ENCODE measurements at places on chromosomes 5 and 9.
A peak's percentile ranks its signal among the peaks of the same experiment; 100 is the strongest.

GRCh38 chr5:163916861-163917260, 411.4 kb downstream of the MAT2B start:
- H3K27me3 ChIP-seq, result no peaks in the 10 kb centered on the region
- peak overlapping the region; percentile 93 for H3K4me3 ChIP-seq
- peaks cover 24% of the 10 kb centered on the region for H3K36me3 ChIP-seq
- H3K4me1 ChIP-seq, result peaks cover 62% of the 10 kb centered on the region
- no peak for DNase-seq

- H3K36me3 ChIP-seq, result no peaks in the 10 kb centered on the region
- no peak for DNase-seq
- peaks cover 11% of the 10 kb centered on the region for H3K27me3 ChIP-seq
- no peak overlapping the region for H3K4me3 ChIP-seq
- no peaks in the 10 kb centered on the region for H3K4me1 ChIP-seq
These were observed 138.8 kb downstream of the LRRC70 start for GRCh38 chr5:62717301-62717933.

DNA sequence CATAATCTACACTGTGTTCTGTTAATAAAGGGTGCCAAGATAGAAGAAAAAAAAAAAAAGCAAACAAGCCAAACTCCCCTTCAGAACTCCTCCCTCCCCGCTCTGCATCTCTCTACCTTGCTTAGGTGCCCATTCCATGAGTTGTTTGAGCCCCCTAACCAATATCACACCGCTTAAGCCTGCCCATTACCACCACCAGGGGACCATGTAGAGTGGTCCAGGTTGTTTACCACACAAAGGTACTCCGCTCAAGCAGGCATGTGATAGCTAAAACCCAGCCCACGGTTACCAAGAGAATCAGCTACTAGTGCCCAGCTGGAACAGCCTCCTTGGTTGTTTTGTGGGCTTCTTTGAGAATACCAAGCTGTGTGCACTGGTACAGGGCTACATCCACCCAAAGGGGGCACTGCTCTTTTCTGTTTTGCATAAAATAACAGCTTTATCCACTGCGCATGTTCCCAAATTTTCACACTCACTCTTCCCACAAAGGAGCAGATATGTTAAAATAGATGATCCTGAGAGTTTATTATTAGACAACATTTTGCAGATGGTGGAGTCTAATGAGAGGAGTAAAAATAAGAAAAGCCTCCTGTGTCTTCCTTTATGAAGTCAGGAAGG, 304.1 kb downstream of the DEPDC1B start:
- peaks cover 3% of the 10 kb centered on the region for H3K4me1 ChIP-seq
- H3K36me3 ChIP-seq, result peaks cover 2% of the 10 kb centered on the region
- H3K27me3 ChIP-seq, result no peaks in the 10 kb centered on the region
- H3K27ac ChIP-seq, result no peak overlapping the region
- no peak overlapping the region for H3K4me3 ChIP-seq

DNA sequence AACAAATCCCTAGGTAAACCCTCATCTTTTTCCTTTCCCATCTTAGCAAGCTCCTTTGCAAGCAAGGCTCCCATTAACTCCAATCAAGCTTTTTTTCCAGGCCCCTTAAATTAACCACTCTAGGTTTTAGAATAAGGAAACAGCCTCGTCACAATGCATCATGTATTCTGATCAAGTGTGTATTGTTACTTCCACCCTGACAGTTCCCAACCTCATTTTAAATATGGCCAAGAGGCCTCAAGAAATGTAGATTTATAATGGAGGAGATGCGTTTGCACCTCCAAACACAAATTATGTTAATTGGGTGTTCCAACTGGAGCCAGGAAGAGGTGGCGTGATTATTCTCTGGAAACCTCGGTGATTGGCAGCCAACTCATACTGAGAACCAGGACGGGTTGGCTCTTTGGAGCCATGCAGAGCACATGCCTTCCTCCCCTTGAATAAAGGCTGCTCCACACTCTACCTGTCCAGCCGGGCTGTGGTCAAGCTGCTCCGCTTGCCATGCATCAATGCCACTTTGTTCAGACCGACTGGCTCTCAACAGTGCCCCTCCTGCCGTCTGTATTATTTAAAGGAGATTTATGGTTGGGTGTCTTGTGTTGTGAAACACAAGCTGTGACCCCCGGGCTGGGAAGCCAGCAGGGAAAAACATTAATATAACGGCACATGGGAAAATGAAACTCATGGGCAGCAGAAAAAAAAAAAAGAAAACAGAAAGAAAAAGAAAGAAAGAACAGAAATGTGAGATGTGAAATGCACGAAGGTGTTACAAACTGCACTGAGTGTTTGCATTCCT, 191.1 kb downstream of the EBF1 start:
- peaks cover 6% of the 10 kb centered on the region for H3K36me3 ChIP-seq
- peak overlapping the region; percentile 80 for H3K4me3 ChIP-seq
- no peaks in the 10 kb centered on the region for H3K27me3 ChIP-seq
- peaks cover 65% of the 10 kb centered on the region for H3K4me1 ChIP-seq

DNA sequence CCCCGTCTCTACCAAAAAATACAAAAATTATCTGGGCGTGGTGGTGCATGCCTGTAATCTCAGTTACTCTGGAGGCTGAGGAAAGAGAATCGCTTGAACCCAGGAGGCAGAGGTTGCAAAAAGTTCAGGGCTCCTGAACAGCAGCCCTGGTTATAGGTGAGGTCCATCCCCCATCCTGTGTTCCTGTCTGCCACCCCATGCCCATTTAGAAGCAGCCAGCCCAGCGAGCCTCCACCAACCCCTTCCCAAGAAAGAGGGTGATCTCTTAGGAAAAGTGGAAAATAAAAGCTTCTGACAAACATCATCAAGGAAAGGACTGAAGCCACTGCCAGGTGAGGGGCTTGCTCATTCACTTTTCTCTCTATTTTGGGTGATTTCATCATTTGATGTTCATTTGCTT, 55.8 kb downstream of the FSTL4 start:
- H3K36me3 ChIP-seq, result no peaks in the 10 kb centered on the region
- peaks cover 25% of the 10 kb centered on the region for H3K27me3 ChIP-seq
- H3K27ac ChIP-seq, result no peak overlapping the region
- no peak overlapping the region for H3K4me3 ChIP-seq
- no peak for DNase-seq
- peaks cover 3% of the 10 kb centered on the region for H3K4me1 ChIP-seq

DNA sequence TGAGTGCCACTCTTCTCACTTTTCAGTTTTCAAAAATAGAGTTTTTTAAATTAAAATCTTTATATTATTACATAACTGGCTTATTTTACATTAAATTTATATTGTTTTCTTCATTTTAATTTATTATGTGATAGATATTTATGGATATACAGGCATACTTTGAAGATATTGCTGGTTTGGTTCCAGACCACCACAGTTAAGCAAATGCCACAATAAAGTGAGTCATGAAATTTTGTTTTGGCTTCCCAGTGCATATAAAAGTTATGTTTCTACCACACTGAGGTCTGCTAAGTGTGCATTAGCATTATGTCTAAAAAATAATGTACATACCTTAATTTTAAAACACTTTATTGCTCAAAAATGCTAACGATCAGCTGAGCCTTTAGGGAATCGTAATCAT, 47.4 kb downstream of the NDUFS4 start:
- H3K27me3 ChIP-seq, result no peaks in the 10 kb centered on the region
- peaks cover 2% of the 10 kb centered on the region for H3K4me1 ChIP-seq
- no peak overlapping the region for H3K4me3 ChIP-seq
- no peak overlapping the region for H3K27ac ChIP-seq
- peaks cover 36% of the 10 kb centered on the region for H3K36me3 ChIP-seq

DNA sequence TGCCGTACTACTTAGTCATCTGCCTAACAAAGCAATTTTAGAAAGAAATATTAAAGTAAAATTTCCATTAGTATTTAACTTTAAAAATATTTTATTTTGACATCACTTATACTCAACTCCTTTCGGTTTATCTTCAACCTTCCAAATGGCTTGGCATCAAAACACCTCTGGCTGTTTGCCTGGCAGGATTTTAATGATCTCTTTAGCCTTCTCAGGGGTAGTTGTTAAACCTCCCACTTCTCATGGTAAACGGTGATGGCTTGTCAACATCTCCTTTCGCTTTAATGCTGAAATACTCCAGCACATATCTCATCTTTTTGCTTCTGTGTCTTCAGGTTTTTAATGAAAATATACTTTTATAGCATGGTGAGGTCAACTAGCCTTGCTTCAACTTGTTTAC, 747.1 kb downstream of the CETN3 start:
- H3K36me3 ChIP-seq, result peaks cover 4% of the 10 kb centered on the region
- H3K27ac ChIP-seq, result no peak overlapping the region
- no peaks in the 10 kb centered on the region for H3K4me1 ChIP-seq
- H3K4me3 ChIP-seq, result no peak overlapping the region
- DNase-seq, result no peak

GRCh38 chr5:166672431-166672830, 1619.0 kb upstream of the WWC1 start:
- no peak for DNase-seq
- H3K4me1 ChIP-seq, result no peaks in the 10 kb centered on the region
- H3K36me3 ChIP-seq, result no peaks in the 10 kb centered on the region
- H3K4me3 ChIP-seq, result no peak overlapping the region

GRCh38 chr5:35031276-35031675, 16.5 kb downstream of the AGXT2 start:
- no peak overlapping the region for H3K27ac ChIP-seq
- DNase-seq, result no peak
- no peaks in the 10 kb centered on the region for H3K4me1 ChIP-seq
- H3K4me3 ChIP-seq, result no peak overlapping the region
- no peaks in the 10 kb centered on the region for H3K36me3 ChIP-seq
- H3K27me3 ChIP-seq, result peaks cover 10% of the 10 kb centered on the region

GRCh38 chr5:127434588-127434987, 82.9 kb upstream of the PRRC1 start:
- peaks cover 3% of the 10 kb centered on the region for H3K27me3 ChIP-seq
- no peaks in the 10 kb centered on the region for H3K4me1 ChIP-seq
- H3K4me3 ChIP-seq, result no peak overlapping the region
- H3K36me3 ChIP-seq, result no peaks in the 10 kb centered on the region
- DNase-seq, result no peak

DNA sequence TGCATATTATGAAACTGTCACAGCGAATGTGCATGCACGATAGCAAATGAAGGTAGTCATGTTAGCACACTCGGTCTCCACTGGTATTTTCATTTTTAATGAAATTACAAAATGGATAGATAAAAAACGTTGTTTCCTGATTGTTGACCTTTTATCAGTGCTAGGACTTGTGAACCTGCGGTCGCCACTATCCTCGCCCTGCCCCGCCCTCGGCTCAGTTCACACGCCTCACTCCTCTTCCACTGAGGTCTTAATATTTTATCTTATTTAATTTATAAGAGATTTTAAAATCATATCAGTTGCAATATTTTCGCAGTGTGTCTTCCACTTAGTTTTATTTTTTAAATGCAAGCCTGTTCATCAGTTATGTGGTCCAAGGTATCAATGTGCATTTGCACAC, 382.6 kb upstream of the IRX4 start:
- H3K36me3 ChIP-seq, result no peaks in the 10 kb centered on the region
- no peaks in the 10 kb centered on the region for H3K27me3 ChIP-seq
- H3K4me1 ChIP-seq, result no peaks in the 10 kb centered on the region

GRCh38 chr5:169268019-169268418, 32.9 kb downstream of the SLIT3 start:
- H3K36me3 ChIP-seq, result no peaks in the 10 kb centered on the region
- no peak overlapping the region for H3K4me3 ChIP-seq
- H3K27ac ChIP-seq, result no peak overlapping the region
- H3K4me1 ChIP-seq, result no peaks in the 10 kb centered on the region
- no peak for DNase-seq

DNA sequence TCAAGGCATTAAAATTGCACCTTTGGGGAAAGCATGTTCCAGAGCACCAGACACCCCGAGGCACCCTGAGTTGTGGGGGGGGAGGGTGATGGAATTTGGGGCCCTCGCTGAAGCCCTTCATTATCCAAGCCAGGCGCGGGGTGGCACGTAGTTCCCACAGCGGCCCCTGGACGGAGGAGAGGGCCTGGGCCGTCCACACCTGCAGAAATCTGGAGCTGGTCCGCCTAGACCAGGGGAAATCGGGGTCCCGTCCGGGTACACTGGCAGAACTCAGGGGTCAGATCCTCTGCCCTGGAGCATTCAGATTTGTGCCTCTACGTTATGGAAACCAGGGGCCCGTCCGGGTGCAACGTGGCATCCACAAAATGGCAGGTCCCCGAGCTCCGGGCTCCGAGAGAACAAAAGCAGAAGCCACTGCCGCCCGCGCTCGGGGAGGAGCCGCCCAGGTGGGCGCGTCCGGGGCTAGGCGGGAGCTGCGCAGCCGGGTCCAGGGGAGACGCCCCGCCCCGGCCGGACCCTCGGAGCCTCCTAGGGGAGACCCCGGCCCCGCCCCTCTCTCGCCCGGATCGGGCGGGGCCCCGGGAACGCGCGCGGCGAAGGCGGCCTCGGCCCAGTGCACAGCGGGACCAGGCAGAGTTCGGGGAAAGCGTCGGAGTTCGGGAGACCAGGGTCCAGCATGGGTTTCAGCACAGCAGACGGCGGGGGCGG, at the start of gene PLEKHG4B:
TSS of gene PLEKHG4B (plus strand) at position 613 of the 708 bp plus-strand sequence. CDS start at position 677, 64 bp downstream.
- H3K4me3 ChIP-seq, result peak within 1 kb of the TSS; percentile 51
- DNase-seq, result no peak
- H3K4me1 ChIP-seq, result no peaks in the 10 kb centered on the region
- peaks cover 27% of the 10 kb centered on the region for H3K27me3 ChIP-seq
- H3K36me3 ChIP-seq, result peaks cover 2% of the 10 kb centered on the region

- no peaks in the 10 kb centered on the region for H3K4me1 ChIP-seq
- H3K27me3 ChIP-seq, result no peaks in the 10 kb centered on the region
- peaks cover 11% of the 10 kb centered on the region for H3K36me3 ChIP-seq
- no peak overlapping the region for H3K4me3 ChIP-seq
These were observed 112.8 kb downstream of the EMB start for GRCh38 chr5:50328193-50328729.

DNA sequence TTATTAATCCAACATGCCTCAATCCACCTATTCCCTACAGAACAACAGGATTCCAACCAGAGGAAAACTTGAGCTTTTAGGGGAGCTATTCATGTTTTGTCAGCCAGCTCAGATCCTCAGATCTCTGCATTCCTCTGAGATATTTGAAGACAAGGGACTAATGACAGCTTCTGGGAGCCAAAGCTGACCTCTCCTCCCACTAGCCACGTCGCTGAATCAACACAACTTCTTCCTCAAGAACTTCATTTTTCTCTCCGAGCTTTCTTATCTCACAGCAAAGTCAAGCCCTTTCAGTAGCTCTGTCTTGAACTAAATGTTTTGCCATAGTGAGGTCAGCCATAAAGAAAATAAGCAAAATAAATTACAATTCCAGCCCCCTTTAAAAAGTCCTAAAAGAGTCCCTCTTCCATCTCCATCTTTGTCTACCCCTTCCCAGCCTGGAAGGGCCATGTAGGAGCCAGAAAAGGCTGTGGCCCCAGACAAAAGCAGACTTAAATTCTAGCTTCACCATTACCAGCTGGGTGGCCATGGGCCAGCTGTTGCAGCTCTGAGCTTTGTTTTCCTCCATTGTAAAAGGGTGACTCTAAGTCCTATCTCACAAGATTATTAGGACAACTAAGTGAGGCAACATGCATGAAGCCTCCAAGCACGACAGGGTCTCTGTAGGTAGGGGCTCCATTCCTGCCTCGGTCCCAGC, 65.0 kb downstream of the HSD17B3 start:
- no peaks in the 10 kb centered on the region for H3K36me3 ChIP-seq
- peaks cover 8% of the 10 kb centered on the region for H3K27me3 ChIP-seq
- no peak overlapping the region for H3K27ac ChIP-seq
- no peak for DNase-seq
- H3K4me3 ChIP-seq, result no peak overlapping the region
